ENCODE measurements at places on chromosomes 1 and 21.

- no peak for DNase-seq
Measured at GRCh38 chr1:119539636-119540035, 32.6 kb downstream of the HSD3B1 start.

GRCh38 chr1:207308451-207309190 lies 12.9 kb upstream of the CD55 start:
- no peak for DNase-seq

DNA sequence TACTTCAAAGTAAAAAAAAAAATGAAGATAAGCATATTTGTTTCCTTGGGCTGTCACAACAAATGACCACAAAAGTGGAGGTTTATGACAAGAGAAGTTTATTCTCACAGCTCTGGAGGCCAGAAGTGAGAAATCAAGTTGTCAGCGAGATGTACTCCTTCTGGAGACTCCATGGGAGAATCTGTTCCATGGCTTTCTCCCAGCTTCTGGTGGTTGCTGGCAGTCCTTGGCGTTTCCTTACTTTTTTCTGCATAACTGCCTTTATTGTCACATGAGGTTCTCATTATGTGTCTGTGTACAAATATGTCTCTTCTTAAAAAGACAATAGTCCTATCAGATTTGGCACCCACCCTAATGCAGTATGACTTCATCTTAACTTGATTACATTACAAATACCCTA lies 398.3 kb downstream of the KCNT2 start:
- peak; percentile 70 for DNase-seq

GRCh38 chr1:182143154-182143657 lies 81.7 kb upstream of the ZNF648 start:
- peak; percentile 80 for DNase-seq

DNA sequence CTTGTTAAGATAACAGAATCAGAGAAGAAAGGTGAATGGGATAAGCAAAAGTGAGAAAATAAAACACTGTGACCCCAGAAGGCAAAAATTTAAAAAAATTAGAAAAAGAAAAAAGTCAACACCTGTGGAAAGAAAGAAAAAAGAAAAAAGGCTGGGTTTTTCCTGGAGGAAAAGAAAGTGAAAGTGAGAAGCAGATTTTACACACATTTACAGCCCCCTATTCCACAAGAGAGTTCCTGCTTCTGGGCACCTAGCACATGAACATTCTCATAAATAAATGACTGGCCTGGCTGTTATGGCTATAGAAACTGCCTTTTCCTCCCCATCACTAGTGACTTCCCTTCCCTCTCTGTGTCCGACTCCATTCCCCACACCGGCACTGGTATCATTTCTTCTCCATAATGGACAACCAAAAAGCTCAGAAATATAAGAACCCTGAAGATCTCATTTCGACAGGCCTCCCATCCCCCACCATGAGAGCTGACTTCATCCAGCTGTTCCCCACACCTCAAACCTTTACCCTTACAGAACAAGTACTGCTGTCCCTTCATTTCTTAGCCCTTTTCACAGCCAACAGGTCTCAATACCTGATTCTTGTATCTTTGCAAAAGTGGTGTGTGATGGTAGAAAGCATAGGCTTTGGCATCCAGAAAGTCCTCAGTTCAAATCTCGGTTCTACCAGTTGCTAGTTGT lies 12.6 kb downstream of the MTF1 start:
- DNase-seq = no peak

DNA sequence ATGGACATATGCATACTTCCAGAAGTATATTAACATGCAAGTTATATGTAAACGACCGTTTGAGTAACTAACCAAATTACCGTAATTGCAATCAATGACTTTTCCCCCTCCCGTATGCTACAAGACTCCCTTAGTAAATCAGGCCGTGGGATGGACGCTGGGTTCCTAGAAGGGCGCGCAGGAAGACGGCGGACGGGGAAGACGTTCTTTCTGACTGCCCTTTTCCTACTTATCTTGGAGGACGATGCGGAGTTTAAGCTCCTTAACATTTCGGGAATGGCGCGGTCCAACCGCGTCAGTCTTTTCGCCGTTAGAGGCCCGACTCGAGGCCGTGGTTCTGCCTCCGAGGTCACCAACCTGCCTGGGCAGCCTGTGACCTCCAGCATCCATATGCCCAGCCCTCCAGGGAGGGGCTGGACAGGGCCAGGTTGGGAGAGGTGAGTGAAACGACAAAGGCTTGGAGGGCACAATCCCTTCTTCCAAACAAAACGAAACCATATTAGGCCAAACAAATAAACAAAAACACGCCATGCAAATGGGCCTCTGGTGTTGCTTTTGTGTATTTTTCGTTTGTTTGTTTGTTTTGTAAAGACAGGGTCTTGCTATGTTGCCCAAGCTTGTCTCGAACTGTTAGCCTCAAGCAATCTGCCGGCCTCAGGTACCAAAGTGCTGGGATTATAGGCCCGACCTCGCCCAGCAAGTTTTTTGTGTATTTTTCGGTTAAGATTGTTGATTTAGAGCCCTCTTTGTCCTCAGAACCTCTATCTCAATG lies 873 bp upstream of the PI4KB start:
- no peak for DNase-seq

DNA sequence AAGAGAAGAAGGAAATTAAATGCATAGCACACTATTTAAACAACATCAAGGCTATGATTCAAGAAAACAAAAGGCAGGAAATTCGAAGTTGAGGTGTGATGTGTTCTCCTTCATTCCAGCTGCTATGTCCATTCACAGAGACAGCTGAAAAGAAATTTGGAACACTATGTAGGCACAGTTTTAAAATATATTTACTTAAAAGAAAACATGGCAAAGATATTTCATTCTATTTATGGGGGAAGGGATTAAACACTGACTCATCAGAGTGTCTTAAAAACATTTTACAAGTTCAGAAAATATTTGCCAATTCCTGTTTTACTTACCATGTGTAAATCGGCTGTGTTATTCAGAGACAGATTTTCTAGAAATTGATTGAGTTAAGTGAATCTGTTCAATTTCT lies 39.4 kb upstream of the NGF start:
- DNase-seq = peak; percentile 44

DNA sequence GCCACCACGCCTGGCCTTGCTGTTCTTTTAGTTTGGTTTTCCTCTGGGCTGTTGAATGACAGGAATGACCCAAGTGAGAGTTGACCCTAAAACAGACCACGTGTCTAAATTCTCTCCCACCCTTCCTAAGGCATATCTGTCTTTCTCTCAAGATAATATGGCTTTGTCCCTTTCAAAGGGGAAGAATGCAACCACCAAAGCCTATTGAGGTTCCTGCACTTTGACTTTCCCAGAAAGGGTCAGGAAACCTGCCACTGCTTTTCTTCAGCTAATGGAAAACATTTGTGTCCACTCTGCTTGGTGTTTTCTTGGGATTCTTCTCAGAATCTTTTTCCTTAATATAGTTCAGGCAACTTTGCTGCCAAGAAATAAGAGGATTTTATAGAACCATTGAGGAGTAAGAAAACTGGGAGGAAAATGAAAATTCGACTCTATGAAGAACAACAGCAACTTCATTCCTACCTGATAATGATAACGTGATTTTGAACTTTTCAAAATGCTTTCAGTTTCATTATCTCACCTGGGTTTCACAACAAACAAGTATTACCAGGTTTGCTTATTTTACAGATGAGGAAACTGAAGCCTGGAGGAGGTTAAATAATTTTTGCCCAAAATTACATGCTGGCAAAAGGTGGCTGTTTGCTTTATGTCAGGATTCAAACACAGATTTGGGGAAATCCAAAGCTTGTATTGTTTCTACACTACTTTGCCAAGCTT lies 6.9 kb downstream of the PLPP3 start:
- DNase-seq = no peak

DNA sequence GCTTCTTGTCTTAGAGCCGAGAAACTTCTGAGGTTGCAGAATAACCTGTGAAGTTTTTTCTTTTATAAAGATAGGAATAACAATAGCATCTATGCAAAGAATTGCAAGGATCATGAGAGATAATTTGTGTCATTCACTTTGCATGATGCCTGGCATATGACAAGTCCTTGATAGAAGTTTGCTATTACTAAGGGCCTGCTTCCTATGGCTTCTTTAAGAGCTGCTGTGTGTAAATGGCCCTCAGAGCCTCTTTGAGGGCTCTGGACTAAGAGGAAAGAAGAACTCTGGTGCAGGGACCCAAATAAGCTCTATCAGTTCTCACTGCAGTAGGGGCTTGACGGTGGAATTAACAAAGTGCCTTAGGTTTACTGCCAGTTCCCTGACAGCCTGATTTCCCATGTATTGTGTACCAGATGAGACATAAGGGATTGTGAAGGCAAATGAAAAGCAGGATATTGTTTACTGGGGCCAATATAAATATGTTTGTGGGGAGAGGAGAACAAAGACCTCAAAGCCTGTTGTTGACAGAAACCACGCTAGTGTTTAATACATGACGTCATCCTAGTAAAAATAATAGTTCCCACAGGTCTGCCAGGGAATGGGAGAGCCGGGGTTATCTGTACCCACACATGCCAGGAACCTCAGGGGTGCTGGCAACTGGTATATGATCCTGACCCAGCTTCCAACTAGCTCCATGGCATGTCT lies 131.2 kb upstream of the UBE2U start:
- DNase-seq = no peak

DNA sequence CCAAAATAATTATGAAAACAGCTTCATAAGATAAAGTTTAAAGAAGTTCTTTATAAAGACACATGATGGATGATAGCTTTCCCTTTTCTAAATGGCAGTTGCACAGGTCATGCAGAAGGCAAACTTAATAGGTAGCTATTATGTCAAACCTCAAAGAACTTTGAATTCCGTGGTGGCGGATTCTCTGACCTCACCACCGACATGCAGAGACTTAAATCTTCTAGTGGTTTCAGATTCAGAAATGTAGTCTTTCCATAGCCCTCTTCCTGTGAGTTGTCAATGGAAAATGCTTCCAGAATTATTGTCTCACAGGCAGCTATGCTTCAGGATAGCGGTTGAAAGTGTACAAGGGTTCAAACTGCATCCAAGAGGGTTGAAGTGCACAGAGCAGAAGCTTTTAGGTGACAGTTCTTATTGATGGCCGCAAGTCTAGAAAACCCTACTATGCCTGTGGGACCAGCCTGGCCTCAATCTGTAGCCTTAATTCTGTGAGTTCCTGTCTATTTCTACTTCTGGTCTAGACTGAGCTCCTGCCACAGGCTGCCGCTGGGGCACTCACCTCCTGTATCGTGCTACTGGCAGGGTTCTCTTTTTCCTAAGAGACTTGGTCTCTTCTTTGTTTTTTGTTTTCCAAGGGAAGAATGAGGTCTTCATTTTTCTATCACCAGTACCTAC lies 117.0 kb upstream of the ERRFI1 start:
- DNase-seq = peak; percentile 94

GRCh38 chr1:18794051-18794450 lies 65.4 kb downstream of the TAS1R2 start:
- DNase-seq = no peak

- no peak for DNase-seq
Measured at GRCh38 chr1:63987628-63988024, 213.8 kb downstream of the ROR1 start.

DNA sequence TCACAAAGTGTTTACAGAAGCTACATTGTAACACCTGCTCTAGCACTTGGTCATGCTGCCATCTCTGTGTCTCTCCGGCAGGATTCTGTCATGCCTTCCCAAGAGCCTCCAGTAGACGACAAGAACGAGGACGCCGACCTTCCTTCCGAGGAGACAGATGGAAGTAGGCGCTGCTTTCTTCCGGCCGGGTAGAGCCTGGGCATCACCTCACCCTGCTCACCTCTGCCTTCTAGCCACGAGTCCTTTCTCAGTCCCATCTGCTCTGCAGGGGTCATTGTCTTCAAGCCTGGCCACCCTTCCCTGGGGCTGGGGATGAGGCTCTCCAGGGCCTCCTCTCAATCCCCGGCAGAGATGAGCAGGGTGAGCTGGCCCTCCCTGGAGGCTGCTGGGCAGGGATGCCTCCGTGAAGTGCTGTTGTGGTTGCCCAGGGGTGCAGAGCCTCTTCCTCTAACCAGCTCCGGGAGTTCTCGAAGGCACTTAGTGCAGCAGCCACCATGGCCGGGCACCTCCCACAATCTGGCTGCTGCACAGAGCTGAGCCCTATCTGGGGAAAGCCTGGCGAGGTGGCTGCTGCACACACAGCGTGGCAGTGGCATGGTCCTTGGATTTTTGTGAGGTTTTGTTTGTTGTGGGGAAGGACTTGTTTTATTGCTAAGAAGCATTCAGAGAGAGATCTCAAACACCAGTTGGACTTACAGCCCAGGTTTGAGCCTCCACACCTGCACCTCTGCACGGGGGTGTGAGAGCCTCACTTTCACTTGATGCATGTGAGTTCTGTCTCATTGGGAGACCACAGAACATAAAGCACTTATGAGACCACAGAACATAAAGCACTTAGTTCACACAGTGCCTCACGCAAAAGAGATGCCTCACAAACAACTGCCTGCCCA lies 48.4 kb downstream of the FAAP20 start:
- DNase-seq = no peak

DNA sequence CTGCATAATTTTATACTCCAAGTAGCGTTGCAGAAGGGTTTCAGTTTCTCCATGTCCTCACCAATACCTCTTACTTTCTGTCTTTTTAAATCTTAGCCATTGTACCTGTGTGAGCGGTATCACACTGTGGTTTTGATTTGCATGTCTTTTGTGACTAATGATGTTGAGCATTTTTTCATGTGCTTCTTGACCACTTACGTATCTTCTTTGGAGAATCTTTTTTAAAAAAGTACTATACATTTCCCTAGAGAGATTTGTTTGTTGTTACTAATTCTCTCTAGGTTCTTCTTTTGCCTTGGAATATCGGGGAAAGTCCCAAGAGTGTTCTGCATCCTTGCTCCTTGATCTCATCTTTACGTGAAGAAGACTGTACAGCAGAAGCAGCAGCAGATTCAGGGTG lies 81.8 kb upstream of the WARS2 start:
- DNase-seq = no peak

- no peak for DNase-seq
Measured at GRCh38 chr1:201718346-201719202, 110.4 kb upstream of the IPO9 start.

- DNase-seq = no peak
Measured at GRCh38 chr1:227449741-227450441, 113.5 kb upstream of the ZNF678 start.

DNA sequence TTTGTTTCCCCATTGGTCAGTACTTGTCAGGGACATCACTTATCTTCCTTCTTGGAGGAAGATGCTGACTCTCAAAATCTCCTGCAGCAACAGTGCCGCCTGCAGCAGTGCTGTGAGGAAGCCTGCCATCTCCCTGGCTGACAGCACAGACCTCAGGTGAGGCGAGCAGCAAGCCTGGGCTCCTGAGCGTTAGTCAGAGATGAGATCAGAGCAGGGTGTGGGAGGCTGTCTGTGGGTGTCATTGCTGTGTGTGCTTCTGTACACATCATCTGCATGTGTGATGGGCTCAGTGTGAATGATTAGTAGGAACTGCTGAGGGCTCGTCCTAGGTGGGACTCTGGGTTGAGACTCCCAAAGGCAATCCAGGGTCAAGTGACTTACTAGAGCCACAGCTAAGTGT lies 6.1 kb downstream of the STRIP1 start:
- no peak for DNase-seq

- DNase-seq = no peak
Measured at GRCh38 chr1:48688102-48688760, 88.5 kb downstream of the BEND5 start.

GRCh38 chr1:245583081-245583480 lies 428.3 kb downstream of the KIF26B start:
- peak; percentile 58 for DNase-seq

Data from fibroblast of skin of right biceps (primary cell).